ENCODE measurements at places on chromosomes 3 and 15. TPM values are rescaled to one million over a fixed set of nuclear protein-coding genes. Genes with fewer than 3 reads are reported as not detected.

LRRIQ4 gene
- under 0.01 TPM for total RNA-seq

IQCF6 gene
- total RNA-seq: not detected

ZNF445 gene
- 7.7 TPM for total RNA-seq

RTP1 gene
- not detected for total RNA-seq

IGF1R gene
- total RNA-seq: 16.7 TPM

DZIP3 gene
- total RNA-seq: 19.3 TPM

STAB1 gene
- under 0.01 TPM for total RNA-seq

GOLGA8T gene
- total RNA-seq: 0.26 TPM

KBTBD13 gene
- not detected for total RNA-seq

NT5DC2 gene
- total RNA-seq: 18.0 TPM

C3orf33 gene
- 3.6 TPM for total RNA-seq

SPRED1 gene
- total RNA-seq: 39.0 TPM

PPM1L gene
- total RNA-seq: 2.1 TPM

LMCD1 gene
- 40.1 TPM for total RNA-seq

PPP1R14D gene
- total RNA-seq: not detected

DPPA4 gene
- total RNA-seq: 0.26 TPM

SAMD7 gene
- total RNA-seq: not detected

MOBP gene
- not detected for total RNA-seq

STARD9 gene
- 8.3 TPM for total RNA-seq

GABRR3 gene
- total RNA-seq: not detected

IFT80 gene
- 75.0 TPM for total RNA-seq

IGSF10 gene
- 45.9 TPM for total RNA-seq

AGBL1 gene
- total RNA-seq: not detected

FOXL2NB gene
- total RNA-seq: not detected

GPR15 gene
- not detected for total RNA-seq

SNX33 gene
- total RNA-seq: 19.5 TPM

SLC24A5 gene
- not detected for total RNA-seq

PLA1A gene
- 0.26 TPM for total RNA-seq

KBTBD12 gene
- total RNA-seq: not detected

CLRN1 gene
- not detected for total RNA-seq

MEIS2 gene
- total RNA-seq: 31.0 TPM

C2CD4A gene
- not detected for total RNA-seq

GOLGA6A gene
- not detected for total RNA-seq

CHDH gene
- total RNA-seq: 0.77 TPM

TEX55 gene
- not detected for total RNA-seq

TGM5 gene
- not detected for total RNA-seq

MESP1 gene
- 1.3 TPM for total RNA-seq

PARP9 gene
- total RNA-seq: 56.0 TPM

LARP6 gene
- 108 TPM for total RNA-seq

TIPIN gene
- total RNA-seq: 14.5 TPM

ATP13A5 gene
- total RNA-seq: not detected

EAF1 gene
- 22.6 TPM for total RNA-seq

CD200R1L gene
- total RNA-seq: not detected

IL5RA gene
- total RNA-seq: not detected

MUC4 gene
- total RNA-seq: not detected

OCA2 gene
- not detected for total RNA-seq

CNTN3 gene
- total RNA-seq: 8.3 TPM

PSTPIP1 gene
- 0.77 TPM for total RNA-seq

ALDH1A3 gene
- total RNA-seq: 73.7 TPM

TNFAIP8L3 gene
- total RNA-seq: 10.7 TPM

FGF7 gene
- total RNA-seq: 488 TPM

C2CD4B gene
- not detected for total RNA-seq

Data from fibroblast of lung (primary cell).